ENCODE measurements at places on chromosomes 2 and 18.

DNA sequence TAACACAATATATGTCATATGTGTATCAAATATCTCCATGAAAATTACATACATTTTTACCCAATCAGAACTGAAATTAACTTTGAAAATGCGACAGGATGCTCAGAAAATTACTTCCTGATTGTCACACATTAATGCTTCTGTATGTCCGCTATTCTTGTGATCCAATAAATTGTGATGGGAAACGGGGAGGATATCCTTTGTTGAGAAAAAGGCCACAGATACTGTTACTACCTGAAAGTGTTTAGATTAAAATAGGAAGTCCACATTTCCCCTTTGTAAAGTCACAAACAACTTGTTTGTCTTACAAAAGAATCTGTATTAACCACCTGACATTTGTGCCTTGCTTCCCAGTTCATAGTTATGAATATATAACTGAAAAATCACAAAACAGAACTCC lies 62.9 kb downstream of the NOL10 start:
- no peak for DNase-seq

GRCh38 chr2:190190507-190191162 lies 128.1 kb upstream of the MSTN start:
- DNase-seq: no peak

DNA sequence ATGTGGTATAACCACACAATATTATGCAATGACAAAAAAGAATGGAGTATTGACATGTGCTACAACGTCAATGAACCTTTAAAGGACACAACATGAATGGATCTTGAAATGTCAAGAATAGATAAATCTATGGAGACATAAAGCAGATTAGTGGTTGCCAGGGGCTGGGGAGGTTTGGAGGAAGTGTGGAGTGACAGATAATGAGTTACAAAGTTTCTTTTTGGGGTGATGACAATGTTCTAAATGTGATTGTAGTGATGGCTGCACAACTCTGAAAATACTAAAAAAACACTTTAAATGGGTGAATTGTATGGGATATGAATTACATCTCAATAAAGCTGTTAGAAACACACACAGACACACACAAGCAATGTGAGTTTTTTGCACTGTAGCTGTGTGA lies 37.4 kb upstream of the C1D start:
- no peak for DNase-seq

DNA sequence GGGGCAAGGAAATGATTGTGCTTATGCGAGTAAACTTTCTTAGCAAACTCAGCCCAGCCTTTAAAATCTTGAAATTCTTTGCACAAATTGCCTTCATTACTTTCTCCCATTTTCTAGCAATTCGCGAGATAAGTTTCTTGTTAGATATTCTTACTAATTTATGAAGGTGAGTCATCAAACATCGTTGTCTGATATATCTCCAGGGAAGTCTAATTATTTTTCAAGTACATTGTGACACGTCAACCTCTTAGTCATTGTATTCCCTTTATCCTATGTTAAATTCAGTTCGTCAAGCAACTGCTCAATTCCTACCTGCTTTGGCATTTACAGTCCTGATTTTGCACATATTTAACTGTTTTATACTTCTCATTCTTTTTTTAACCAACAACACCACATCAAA lies 854.5 kb upstream of the CRIM1 start:
- no peak for DNase-seq

- no peak for DNase-seq
These were observed 100.5 kb downstream of the SPTBN1 start for GRCh38 chr2:54556621-54557121.

DNA sequence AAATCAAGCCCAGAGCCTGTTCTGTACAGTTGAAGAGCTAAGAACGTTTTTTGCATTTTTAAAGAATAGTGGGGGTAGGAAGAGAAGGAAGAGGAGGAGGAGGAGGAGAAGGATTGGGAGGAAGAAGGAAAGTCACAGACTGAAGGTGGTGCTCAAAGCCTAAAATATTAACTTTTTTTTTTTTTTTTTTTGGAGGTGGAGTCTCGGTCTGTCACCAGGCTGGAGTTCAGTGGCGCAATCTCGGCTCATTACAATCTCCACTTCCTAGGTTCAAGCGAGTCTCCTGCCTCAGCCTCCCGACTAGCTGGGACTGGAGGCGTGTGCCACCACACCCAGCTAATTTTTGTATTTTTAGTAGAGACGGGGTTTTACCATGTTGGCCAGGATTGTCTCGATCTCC lies 18.3 kb upstream of the KLHL29 start:
- DNase-seq: no peak

- DNase-seq: no peak
These were observed 1824.3 kb upstream of the CELF4 start for GRCh38 chr18:39389800-39390379.

- DNase-seq: no peak
These were observed 50.8 kb downstream of the WIPF1 start for GRCh38 chr2:174546519-174547506.

- no peak for DNase-seq
These were observed 448.9 kb upstream of the SLC14A2 start for GRCh38 chr18:45166341-45166835.

GRCh38 chr2:190526105-190526750 lies 8.3 kb downstream of the NEMP2 start:
- no peak for DNase-seq

- no peak for DNase-seq
These were observed 5.2 kb downstream of the APCDD1 start for GRCh38 chr18:10459587-10459986.

DNA sequence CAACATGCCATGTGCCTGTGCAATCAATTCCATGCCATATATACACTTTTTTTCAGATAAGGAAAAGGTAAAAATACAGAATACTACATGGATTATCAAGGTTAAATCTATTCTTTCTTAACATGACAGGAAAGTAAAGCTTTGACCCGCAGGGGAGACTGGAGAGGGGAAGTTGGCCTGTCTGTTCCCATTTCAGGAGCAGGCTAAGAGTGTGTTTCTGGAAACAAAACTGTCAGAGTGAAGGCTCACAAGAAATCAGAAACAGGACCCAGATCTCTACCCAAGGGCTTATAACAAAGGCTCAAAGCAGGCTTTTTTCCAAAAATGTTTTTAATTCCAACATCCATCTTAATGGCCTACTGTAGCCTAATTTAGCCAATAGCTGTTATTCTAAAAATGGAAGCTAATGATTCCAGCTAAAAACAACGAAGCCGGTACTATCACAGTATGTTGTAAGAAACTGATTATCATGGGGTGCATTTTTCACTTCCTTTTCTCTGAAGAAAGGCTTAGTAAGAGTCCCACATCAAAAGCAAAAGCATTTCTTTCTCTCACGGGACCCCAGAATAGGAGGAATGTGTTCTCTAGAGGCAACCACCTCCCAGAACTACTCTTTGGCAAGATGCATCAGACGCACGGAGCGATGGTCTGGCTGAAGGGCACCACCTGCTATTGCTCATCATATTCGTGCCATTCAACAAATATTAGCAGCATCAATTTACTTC lies 41.4 kb downstream of the FECH start:
- DNase-seq: no peak

GRCh38 chr2:52312486-52312885 lies 1280.6 kb upstream of the NRXN1 start:
- no peak for DNase-seq

GRCh38 chr2:150028322-150028721 lies 440.7 kb upstream of the MMADHC start:
- no peak for DNase-seq

GRCh38 chr2:138654146-138654545 lies 126.0 kb downstream of the NXPH2 start:
- no peak for DNase-seq

DNA sequence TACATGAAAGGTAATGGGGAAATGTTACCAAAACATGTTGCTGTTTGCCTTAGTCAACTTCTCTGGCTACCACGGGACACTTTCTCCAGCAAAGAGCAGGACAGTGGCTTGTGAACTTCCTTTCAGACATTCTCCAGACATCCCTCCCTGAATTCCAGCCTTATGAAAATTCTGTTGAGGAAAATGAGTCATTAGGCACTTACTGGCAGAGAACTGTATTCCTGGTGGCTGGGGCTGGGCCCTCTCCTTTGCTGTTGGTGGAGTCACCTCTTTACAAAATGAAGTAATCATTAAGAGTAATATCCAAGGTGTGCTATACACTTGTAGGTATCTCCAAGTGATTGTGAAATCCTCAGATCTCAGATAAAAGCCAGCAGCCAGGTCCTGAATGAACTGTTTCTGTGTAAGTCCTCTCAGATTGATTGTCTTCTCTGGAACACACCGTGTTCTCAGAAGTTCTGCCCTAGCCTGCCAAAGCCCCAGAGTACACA lies 1.3 kb upstream of the FAP start:
- no peak for DNase-seq

GRCh38 chr2:35946478-35946877 lies 409.1 kb upstream of the CRIM1 start:
- no peak for DNase-seq

DNA sequence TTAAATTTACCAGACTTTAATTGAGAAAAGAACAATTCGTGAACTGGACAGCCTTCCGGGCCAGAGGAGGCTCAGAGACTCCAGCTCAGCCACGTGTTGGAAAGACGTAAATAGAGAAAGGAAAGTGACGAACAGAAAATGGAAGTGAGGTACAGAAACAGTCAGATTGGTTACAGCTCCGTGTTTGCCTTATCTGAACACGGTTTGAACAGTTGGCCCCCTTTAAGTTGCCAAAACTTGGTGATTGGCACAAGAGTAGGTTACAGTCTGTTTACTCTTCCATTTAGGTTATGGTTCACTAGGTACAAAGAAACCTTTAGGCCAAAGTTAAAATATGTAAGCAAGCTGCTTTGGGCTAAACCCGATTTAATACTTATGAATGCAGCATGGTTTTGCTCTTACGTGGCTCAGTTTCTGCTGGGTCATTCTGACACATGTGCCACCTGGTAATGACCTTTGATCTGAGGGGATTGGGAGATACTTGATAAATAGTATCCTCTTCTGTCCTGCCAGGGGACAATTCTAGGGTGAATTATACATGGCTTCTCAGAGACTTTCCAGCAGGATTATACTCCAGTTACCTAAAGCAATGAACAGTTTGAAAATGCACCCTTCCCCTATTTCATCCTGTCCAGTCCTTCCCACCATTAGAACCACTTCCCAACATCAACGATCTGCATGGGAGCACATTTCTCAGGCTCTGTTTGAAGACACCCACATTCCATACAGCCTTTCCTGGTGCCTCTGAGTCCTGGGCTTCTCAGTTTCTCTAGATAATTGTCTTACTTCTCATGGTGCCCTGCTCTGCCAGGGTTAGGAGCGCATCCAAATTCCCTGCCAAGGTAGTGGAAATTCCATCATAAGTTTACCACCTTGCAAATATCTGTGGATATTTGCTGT lies 65.1 kb upstream of the TGIF1 start:
- no peak for DNase-seq

DNA sequence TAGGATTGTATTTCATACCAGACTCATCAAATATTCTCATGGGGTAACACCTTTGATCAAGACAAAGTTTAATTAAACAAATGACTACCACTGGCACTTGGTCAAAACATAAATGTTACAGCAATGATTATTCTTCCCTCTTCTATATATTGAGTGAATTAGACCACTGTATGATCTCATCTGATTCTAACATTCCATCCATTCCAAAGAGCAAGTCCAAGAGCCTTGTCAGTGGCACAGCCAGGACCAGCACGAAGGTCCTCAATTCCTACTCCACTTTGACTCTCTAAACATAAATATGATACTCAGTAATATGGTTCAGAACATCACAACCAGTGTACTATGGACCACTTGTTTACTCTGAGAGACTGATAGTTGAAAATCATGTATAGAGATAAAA lies 86.4 kb downstream of the AP1S3 start:
- no peak for DNase-seq

- DNase-seq: no peak
These were observed 166.6 kb upstream of the TANK start for GRCh38 chr2:160993654-160994061.

GRCh38 chr2:173797586-173798263 lies 167.4 kb downstream of the SP3 start:
- DNase-seq: no peak

DNA sequence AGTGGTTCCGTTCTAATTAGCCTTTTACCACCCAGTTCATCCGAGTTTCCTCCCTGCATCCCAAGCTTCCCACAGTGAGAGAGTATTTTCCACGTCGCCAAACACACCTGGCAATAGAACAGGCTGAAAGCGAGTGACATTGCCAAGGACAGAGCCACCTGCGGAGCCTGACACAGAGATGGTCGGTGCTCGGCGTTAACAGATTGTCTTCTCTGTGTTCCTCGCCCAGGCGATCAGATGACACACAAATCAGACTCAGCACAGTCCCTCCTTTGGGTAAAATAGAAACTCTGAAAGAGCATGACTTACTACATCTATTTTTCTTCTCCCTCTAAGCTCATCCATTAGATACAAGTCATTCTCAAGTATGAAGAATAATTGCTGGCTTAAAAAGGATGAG lies 107.7 kb downstream of the CD226 start:
- DNase-seq: no peak

- no peak for DNase-seq
These were observed 4.1 kb upstream of the ITPRIPL1 start for GRCh38 chr2:96320728-96321622.

- no peak for DNase-seq
These were observed 98.1 kb upstream of the PIEZO2 start for GRCh38 chr18:11247381-11247970.

- DNase-seq: no peak
These were observed 245.0 kb upstream of the NT5C1B start for GRCh38 chr2:18834341-18834740.

DNA sequence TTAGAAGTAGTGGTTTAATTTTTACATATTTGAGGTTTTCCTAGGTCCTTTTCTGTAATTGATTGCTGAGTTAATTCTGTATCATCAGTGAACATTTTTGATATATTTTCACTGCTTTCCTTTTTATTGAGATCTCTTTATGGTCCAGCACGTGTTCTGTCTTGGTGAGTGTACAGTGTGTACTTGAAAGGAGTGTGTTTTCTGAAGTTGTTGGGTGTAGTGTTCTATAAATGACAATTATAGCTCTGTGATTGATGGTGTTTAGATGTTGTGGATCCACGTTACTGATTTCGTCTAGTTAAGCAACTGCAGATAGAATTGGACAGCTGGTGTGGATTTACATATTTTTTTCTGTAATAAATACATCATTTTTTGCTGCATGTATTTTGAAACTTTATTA lies 32.7 kb downstream of the AGFG1 start:
- DNase-seq: no peak

DNA sequence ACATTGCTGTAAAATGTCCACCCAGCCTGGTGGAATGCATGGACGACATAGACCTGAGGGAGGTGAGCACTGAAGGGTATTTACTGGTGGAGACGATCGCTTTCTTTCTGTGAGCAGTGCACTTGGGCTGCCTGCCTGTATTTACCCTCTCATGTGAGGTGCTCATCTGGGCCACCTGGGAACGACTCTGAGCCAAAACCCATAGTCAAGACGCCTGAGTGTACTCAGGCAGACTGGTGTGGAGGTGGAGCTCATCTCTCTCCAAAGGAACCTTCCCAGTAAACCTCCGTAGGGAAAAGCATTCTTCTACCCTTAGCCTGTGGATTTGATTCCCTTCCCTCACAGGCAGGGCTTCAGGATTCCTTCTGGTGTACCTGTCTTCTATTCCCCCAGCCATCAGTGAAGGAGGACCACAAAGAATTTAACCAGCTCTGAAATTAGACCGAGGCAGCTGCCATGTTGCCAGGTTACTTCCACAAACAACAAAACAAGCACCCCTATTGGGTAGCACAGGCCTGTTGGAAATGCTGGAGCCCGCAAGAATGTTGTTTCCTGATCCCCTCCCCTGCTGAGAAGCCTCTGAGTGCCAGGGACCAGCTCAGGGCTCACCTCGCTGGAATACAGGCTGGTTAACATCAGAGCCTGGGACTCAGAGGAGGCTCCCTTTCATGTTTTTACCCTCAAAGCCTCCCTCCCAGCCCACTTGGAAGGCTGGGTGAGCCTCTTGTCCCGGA lies 47.5 kb upstream of the TXNDC2 start:
- DNase-seq: no peak

All from CD8-positive, alpha-beta T cell (primary cell).